ENCODE measurements at places on chromosomes 13 and 19.
A peak's percentile ranks its signal among the peaks of the same experiment; 100 is the strongest.

DNA sequence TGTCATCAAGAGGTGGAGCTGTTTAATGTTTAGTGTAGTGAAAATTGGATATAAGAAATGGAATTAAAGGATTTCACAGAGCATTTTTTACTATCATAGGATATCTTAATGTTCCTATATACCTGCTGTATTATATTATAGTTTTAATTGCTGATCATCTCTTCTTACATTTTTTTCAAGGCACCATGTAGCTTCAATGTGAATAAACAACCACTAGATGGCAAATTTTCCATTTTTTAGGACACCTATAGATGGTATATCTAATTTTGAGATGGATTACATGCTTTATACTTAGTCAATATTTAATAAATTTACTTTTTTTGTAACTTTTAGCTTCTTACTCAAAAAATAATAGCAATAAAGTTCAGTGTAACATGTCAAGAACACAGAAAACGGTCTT, 9.0 kb upstream of the ATXN8OS start:
- DNase-seq = no peak

- no peak for DNase-seq
Measured at GRCh38 chr19:45100201-45100600, 7.2 kb downstream of the PPP1R37 start.

DNA sequence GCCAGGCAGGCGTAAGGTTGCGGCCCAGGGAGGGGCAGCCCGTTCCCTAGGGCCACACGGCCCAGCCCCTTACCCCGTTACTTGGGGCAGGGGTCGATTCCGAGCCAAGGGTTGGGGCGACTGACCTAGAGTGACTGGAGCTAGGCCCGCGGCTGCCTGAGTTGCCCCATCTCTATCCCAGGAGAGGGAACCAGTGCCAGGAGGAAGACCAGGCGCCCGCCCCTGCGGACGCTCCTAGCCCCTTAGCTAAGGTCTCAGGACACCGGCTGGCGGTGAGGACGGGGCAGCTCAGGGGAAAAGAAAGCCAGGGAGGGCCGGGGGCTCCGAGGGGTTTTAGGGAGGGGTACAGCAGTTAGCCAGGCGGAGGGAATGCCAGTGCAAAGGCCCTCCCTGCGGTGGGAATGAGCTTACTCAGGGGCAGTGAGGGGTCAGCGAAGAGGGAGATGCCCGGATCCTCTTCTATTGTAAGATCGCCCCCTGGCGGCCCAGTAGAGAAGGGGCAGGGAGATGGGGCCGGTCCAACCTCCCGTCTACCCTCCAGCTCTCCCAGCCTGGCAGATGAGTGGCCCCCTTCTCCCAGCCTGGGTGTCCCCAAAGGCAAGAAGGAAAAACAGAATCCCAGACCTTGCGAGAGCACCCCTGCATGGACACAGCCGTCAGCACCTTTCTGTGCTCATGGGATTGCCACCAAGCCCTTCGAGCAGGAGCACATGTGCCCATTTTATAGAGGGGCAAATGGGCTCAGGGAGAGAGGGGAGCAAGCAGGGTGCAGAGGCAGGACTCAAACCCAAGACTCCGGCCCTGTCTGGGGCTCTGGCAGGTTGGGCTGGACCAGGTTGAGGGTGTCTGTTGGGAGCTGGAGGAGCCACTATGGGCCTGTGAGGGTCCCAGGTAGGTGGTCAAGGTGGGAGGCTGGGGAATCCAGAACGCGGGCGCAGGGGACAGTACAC, 16.3 kb downstream of the CILP2 start:
- DNase-seq = no peak

- DNase-seq = no peak
Measured at GRCh38 chr19:22620401-22620800, 13.7 kb upstream of the ZNF492 start.

GRCh38 chr13:31950111-31950815, 81.3 kb upstream of the FRY start:
- DNase-seq = no peak

- no peak for DNase-seq
Measured at GRCh38 chr19:6925386-6925785, 38.0 kb downstream of the ADGRE1 start.

DNA sequence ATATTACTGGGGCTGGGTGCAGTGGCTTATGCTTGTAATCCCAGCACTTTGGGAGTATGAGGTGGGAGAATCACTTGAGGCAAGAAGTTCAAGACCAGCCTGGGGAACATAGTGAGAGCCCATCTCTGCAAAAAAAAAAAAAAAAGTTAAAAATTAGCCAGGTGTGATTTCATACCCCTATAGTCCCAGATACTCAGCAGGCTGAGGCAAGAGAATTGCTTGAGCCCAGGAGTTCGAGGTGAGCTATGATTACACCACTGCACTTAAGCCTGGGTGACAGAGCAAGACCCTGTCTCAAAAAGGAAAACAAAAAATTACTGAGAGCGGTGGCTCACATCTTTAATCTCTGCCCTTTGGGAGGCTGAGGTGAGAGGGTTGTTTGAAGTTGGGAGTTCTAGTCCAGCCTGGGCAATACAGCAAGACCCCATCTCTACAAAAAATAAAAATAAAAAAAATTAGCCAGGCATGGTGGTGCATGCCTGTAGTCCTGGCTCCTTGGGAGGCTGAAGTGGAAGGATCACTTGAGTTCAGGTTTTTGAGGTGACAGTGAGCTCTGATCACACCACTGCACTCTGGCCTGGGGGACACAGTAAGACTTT, 87.5 kb downstream of the ZMYM2 start:
- no peak for DNase-seq

GRCh38 chr13:95494082-95494681, 58.3 kb upstream of the CLDN10 start:
- DNase-seq = peak; percentile 41

GRCh38 chr19:7230826-7231225, 63.4 kb downstream of the INSR start:
- DNase-seq = no peak

DNA sequence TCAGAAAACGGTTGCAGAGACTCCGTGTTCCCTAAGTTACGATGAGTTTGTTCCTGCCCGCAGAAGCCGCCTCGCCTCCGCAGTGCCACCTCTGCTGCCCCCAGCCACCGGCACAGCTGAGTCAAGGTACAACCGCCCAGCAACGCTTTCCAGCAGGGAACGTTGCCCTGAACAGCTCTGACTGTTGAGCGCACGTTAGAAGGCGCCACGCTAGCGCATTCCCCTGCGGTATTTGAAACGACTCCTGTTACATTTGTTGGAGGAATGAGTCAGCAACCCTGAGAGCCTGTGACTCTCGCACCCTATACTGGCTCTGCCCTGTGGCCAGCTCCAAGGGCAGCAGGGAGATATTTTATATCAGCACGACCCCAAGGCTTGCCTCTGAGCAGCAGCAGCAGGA, 302.8 kb downstream of the TEX29 start:
- no peak for DNase-seq

- DNase-seq = no peak
Measured at GRCh38 chr13:60411983-60412382, 15.0 kb downstream of the TDRD3 start.

- DNase-seq = no peak
Measured at GRCh38 chr19:33649627-33650305, 28.0 kb downstream of the CHST8 start.

GRCh38 chr13:97879646-97880310, 73.7 kb upstream of the IPO5 start:
- DNase-seq = no peak

- no peak for DNase-seq
Measured at GRCh38 chr19:47897861-47898260, 11.7 kb upstream of the SULT2A1 start.

DNA sequence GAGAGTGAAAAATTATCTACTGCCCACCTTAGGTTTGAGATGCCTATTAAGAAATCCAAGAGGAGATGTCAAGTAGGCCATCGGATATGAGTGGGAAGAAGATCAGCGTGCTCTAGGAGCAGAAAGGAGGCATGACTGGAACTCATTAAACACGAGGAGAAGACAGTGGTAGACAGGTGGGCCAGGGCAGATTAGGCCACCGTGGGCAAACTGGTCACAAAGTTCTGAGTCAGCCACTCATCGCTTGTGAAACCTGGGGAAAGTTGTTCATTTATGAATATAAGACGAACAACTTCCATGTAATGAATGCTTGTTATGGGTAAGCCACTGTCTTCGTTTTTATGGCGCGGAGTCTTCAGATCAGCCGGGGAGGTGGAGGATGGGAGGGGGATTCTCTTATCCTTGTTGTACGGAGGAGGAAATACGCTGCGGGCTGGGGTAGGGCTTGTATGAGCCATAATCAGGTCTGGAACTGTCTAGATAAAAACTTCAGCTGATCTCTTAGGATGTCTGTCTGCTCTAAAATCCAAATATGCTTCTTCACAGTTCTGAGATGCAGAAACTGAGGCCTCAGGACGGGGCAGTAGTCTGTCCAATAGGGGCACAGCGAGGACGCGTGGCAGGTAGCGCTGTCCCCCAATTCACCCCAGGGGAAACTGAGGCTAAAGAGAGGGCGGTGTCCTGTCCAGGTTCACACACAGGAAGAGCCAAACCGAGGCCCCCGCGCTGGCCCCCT, 1.1 kb upstream of the ZNF444 start:
- no peak for DNase-seq

GRCh38 chr19:40687525-40688016, 2.9 kb downstream of the NUMBL start:
- no peak for DNase-seq

DNA sequence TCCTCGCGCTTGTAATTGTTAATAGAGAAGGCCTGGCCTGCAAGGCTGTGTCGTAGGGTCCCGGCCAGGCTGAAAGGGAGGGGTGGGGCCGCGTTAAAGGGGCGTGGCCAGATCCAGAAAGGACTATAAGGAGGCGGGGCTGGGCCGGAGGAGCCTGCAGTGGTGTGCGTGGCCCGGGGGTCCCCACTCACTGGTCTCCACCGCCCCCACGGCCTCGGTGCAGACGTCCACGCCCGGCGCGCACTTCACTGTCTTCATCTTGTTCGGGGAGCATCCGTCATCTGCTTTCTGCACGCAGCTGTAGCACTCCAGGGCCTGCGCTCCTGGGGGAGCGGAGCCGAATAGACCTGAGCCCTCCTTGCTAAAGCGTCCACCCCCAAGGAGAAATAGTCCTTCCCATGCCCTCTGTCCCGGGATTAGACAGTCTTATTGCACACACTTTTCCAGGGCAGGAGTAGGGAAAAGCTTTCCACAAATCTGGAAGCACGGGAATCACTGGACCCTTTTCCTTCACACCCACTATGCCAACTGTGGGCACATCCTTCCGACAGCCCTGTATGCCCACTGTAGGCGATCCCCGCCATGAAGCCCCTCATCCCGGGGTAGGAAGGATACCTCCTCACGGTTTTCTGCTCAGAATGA, 1.2 kb downstream of the LYPD3 start:
- peak; percentile 76 for DNase-seq

All from D721Med (cell line).